Stimulated activated CD8-positive, alpha-beta memory T cell treated with anti-CD3 and anti-CD28 coated beads, Interleukin-15, amount 100 ng/mL, for 1 hour (primary cell): ENCODE measurements at places on chromosomes 2 and 18.

DNA sequence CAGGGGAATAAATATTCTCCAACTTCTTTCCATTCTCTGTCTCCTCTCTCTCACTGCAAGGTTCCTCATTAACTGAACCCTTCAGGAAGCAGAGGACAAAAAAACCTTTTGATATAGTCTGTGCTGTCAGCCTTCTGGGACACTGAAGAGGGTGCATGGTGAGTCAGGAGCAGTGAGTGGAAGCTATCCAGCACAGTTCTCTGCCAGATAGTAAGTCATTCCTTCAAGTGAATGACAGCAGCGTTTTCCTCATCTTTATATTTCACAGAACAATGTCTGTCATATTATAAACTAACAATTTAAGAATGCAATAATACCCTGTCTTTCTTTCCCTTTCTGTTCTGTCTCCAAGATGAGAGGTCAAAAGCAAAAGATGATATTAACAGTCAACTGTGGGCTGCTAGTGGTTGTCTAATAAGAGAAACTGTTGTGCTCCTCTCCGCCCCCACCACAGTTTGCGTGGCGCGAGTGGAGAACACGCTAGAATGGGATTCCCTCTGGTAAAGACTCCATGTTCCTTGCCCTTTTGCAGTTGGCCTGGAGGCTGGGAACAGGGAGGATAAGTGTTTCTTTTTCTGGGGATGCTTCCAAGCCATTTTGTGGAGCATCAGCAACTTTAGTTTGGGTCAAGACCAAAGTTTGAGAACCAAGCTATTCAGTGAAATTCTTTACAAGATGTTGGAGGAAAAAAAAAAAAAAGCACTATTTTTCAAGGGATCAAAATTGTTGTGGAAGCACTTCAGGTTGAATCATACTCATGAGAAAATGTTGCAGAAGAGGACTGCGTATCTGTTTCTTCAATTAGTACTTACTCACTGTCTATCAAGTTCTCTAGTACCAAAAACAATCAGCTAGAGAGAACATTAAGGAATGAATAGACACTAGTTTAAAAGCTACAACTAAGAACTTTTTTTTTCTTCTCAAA lies 430.2 kb downstream of the SETBP1 start:
- DNase-seq = no peak

DNA sequence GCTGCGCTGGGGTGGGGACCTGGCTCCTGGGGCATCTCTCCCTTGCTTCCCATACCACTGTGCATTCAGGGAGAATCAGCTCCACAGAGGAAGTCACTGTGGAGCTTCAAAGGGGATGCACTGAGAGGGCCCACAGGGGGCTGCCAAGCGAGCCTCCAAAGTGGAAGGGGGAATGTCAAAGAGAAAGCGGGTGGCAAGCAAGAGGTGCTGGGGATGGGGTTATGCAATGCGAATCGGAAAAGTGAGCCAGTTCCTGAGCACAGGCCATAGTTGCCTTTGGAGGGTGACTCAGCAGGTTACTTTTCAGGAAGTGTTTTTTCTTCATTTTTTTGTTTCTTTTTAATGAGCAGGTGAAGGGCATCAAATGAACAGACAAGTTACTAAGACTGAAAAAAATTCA lies 17.6 kb downstream of the PMAIP1 start:
- DNase-seq = no peak

DNA sequence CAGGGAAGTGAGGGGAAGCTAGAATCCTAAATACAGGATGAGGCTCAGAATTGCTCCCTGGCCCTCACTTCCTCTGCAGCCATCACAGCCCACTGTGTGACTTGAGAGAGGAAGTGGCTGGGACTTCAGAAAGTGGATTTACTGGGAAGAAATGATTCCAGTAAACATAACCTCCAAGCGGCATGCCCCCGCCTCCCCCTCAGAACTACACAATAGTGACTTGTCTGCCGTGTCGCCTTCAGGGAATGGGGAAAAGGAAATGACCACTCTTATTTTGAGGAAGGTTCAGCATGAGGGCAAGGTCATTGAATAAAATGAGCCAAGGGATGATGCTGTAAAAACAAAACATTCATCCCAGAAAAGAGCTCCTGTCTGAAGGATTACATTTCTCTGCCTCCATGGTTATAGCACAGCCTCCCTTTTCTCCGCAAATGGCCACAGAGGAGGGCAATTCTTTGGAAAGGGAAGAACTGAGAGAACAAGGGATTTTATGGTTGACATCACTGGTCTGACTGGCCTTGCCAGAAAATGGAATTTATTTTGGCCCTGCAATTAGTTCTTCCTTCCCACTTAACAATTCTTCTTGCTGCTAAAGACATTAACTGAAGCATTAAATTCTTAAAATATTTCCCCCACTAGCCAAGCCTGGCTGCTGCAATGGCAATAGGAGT lies 78.9 kb upstream of the DAPL1 start:
- no peak for DNase-seq

GRCh38 chr2:18077231-18077630 lies 198.8 kb downstream of the KCNS3 start:
- no peak for DNase-seq

- DNase-seq = peak; percentile 53
Observed at GRCh38 chr2:130920415-130921163, 83.9 kb downstream of the ARHGEF4 start.

- DNase-seq = no peak
Observed at GRCh38 chr2:194514281-194514680, 1142.7 kb upstream of the SLC39A10 start.

- DNase-seq = no peak
Observed at GRCh38 chr18:23902396-23902795, 112.2 kb upstream of the TTC39C start.

DNA sequence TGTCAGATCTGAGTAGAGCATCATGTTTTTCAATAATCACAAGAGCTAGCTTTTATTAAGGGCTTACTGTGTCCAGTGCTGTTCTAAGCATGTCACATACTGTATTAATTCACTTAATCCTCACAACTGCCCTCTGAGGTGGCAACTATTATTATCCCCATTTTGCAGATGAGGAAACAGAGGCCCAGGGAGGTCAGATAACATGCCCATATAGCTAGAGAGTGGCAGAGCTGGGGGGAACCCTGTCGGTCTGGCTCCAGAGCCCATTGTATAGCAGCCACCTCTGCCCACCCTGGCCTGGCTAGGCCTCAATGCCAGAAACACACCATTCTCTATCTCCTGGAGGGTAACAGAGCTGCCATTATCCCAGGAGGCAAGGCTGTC lies 113.2 kb downstream of the B3GNT2 start:
- no peak for DNase-seq

- no peak for DNase-seq
Observed at GRCh38 chr2:137659616-137660015, 304.7 kb upstream of the HNMT start.

GRCh38 chr2:25587361-25587760 lies 86.0 kb downstream of the DTNB start:
- no peak for DNase-seq

- no peak for DNase-seq
Observed at GRCh38 chr2:126715111-126715510, 59.2 kb downstream of the GYPC start.
